ENCODE measurements at places on chromosomes 4 and X.
A peak's percentile ranks its signal among the peaks of the same experiment; 100 is the strongest.

DNA sequence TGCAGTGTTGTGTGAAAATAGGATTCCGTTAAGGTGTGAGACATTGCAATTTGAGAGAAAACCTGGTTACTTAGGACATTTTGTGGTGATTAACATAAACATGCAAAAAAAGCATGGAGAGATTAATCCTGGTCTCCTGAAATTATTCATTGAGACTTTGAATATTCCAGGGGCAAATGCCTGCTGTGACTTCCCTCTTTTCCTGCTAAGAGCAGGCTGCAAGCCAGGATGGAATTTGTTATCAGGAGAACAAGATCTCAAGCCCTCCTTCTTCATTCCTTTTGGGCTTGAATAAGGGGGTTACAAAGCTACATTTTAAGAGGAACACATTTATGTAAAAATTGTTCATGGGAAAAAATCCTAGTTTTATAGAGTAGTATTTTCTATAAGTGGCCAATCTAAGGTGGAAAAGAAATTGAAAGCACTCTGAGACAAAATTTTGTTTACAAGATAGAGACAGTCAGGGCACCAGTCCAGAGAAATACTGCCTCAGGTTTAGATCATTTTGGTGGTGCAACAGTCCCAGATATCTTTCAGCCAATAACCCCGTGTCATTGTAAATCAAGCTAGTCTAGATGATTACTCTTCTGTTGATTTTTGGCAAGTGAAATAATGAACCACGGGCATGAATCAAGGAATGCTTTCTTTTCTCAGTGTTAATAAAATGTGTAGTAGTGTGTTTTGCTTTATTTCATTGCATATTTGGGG lies 1528.3 kb upstream of the AGA start:
- DNase-seq, result no peak

DNA sequence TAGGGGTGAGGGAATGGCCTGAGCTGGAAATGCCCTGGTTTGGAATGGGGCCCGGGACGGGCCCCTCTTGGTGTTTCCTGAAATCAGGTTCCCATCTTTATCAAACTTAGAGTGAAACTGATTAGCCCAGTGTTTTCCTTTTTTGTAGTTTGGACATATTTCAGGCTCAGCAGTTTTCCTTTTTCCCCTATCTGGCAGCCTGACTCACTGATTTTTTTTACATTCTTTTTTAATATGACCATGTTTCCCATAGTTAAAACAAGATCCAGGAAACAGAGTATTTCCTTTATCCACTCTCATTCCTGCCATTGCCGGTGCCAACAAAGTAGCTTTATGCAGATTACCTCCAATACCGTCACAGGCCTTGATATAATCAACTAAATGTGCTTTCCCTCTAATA lies 20.5 kb upstream of the C4orf17 start:
- DNase-seq, result no peak

DNA sequence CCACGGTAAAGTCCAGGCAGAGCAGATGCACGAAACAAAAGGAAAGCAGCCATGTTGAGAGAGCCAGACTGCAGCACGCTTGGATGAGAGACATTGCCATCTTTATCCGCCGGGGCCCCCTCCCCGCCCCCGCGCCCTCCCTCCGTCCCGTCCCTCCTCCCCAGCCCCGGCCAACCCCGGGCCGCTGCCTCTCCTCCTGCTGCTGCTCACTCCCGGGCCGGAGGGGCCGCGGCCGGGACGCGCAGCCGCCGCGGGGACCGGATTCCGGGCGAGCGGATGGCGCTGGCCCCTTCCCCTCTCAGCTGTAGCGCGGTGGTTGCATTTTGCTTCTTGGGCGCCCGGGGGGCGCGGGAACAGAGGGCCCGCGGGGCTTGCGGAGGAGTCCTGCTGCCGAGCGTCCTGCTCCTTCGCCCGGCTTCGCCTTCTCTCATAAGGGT lies 542 bp downstream of the RNF150 start:
- DNase-seq, result peak; percentile 19

DNA sequence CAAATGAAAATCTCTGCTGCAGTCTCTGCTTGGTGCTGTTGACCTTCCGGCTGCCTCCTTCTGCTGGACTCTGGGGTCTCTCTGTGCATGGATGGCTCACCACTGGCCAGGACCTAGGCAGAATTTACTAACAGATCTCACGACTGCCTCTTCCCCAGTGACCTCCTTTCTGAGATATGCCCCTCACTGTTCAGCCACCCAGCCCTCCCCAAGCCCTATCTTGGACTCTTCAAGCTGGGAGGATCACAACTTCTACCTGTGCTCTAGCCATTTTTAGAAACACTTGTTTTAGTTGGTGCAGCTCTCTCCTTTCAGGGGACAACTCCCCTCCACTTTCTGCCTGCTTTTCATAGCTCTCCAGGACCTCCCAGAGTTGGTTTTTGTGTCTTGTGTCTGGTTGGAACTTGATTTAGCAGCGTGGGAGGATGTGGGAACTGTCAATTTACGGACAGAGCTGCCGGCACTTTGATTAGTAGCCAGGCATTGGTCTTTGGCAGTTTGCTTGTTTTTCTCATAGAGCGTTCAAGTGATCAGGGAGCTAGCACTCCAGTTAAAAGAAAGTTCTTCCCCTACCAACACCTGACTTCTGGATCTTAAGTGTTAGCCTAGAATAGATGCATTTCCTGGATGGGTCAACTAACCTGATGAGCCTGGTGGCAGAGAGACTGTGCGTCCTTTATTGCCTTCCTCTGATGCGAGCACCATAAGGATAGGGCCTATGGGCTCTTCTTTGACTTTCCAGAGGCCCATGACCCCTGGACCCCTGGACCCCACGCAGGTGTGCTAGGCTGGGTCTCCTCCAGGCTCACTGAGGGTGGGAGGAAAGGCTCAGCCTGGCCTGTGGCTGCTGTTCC lies 6.5 kb downstream of the RGS12 start:
- no peak for DNase-seq

DNA sequence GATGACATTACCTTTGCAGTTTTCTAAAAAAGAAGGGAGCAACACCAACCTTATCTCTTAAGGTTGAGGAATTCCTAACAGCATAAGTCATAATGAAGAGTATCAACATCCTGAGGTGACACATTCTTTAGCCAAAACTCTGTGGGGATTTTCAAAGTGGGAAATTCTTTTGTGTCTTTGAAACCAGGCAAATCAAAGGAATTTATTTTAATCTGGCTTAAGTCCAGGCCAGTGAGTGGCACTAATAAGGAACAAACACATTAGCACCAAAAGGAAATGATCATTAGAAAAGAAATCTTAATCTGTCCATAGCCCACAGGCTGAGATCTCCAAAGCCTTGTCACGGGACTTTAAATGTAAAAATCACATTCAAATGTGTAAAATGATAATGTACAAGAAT lies 110.1 kb downstream of the LARP7 start:
- no peak for DNase-seq

DNA sequence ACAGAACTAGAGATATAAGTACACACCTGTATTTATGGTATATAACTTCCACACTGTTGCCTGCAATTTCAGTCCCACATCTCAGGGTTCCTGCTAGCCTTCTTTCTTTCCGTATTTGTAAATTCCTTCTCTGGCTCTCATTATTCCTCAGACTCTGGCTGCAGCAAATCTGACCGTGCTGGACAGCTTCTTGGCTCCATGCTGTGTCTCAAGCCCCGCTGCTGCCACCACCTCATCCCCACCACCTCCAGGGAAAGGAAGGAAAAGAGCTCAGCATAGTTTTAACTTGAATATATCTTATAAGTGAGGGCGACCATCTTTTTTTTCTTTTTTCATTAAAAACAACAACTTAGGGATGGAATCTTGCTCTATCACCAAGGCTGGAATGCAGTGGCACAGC lies 155.6 kb upstream of the CXCL13 start:
- DNase-seq, result no peak
